ENCODE measurements at places on chromosomes 3 and 15.

DNA sequence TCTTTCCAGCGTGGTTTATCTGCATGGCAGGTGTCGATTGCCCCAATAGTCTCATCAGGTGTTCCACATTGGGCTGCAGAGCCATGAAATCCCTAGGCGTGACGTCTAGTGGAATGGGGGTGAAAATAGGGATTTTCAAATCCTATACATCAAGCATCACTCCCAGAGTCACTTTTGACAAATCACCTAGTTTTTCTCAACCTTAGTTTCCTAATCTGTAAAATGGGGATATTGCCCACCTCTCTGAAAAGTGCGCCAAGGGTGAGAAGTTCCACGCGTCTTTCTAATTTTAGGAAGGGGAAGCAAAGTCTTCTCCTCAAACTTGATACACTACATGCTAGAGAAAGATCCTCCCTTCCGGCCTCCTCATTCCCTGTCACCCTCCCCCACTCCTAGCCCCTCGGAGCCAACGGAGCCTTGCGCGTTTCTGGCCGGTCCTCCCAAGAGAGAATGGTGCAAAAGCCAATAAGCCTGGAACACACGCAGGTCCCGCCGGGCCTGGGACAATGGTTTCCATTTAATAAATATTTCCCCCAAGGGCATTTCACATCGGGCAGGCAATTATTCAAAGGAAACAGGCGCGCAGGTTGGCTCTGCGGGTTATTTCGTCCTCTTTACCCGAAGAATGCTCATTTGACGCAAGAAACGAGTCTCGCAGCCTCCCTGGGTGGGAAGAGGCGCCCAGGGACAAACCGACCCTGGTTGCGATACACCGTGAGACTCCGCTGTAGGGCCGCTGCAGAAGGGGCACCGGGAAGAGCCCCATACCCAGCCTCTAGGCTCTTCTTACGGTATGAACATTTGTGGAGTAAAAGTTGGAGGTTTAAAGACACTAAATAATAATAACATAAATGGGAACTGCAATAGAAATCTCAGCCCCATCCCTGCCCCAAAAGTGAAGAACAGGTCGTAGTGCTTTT, 1.2 kb upstream of the SOX14 start:
- DNase-seq = no peak

DNA sequence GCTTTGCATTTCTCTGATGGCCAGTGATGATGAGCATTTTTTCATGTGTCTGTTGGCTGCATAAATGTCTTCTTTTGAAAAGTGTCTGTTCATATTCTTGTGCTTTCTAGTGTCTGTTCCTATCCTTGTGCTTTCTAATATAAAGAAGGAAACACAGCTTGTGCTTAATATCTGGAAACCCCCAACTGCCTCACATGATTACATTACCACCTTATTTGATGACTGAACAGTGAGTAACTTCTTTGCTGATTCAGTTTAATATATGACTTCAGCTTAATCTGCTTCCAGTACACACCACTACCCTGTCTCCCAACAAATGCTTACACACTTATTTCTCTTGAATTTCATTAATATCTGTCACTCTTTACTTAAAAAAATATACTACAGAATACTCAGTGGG, 835.1 kb downstream of the EDEM1 start:
- peak; percentile 6 for DNase-seq

DNA sequence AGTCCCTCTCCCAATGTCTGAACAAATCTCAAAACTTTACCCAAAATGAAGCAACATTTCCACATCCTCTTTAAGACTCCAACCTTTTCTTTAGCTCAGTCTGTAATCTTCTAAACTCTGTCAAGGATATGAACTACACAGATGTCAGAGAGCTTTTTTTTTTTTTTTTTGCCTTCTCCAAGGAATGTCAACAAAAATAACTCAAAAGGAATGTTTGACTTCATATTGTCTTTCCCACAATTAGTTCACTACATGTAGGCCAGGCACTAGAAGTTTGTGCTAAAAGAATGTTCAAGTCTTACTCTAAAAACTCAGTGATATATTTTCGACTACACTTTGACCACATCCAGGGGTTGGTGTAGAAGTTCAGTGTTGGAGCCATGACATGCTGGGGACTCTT, 37.1 kb downstream of the ADAMTS9 start:
- peak; percentile 50 for DNase-seq

GRCh38 chr3:194548346-194549321, 61.8 kb upstream of the ATP13A3 start:
- DNase-seq = peak; percentile 68

- DNase-seq = no peak
Measured at GRCh38 chr3:128235207-128235926, 82.1 kb downstream of the EEFSEC start.

DNA sequence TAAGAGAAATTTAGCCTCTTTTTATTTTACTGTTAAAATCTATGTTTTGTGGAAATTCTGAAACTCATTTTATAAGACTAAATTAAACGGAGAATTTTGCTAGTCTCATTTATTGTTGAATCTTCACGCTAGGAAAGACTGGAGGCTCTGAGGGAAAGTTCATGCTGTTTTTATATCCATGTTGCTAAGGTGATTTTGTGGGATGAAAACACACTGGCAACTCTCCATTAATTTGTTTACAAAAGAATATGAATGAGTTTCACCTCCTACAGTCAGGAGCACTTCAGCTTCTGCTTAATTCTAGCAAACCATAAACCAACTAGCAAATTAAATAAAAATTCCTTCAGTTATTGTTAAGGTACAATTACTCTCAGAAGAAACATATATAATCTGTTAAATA, 195.4 kb downstream of the RAP2B start:
- no peak for DNase-seq

DNA sequence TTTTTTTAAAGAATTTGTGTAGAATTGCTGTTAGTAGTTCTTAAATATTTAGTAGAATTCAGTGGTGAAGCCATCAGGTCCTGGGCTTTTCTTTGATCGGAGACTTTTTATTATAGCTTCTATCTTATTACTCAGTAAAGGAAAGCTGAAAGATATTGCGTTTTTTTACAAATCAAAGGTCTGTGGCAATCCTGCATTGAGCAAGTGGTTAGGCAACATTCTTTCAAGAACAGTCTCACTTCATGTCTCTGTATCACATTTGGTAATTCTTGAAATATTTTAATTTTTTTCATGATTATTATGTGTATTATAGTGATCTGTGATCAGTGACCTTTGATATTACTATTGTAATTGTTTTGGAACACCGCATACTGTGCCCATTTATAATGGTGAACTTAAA, 140.8 kb downstream of the UNC13C start:
- DNase-seq = no peak

- no peak for DNase-seq
Measured at GRCh38 chr3:13167829-13168228, 94.6 kb upstream of the IQSEC1 start.

- no peak for DNase-seq
Measured at GRCh38 chr15:78921517-78921916, 23.3 kb downstream of the CTSH start.

DNA sequence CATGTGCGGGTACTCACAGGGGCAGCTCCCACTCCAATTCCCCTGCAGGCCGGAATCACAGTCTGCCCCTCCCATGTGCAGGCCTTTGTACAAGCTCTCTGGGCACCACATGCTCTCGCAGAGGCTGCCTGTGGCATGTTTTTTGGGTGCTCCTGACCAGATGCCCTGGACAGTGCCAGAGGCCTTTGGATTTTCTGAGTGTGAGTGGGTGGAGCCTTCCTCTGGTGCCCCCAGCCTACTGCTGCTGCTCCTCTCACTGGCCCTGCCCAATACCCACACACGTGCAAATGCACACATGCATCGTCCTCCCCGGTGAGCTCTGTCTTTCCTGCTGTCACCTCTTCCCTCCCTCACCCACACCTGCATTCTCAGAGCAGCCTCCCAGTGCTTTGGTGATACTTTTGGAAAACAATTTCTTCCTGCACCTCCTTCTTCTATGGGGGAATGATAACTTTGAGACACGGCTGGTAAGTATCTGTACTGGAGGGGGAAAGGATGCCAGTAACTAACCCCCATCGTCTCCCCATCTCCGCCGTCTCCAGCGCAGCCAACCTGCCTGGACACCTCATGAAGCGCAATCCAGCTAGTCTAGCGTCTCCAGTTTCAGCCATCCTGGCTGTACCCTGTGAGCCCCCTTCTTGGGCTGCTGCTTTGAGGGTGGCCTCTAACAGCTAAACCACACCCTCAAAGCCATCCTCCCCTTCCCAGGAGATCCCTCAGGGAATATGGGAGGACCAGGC, 229.4 kb upstream of the TOPAZ1 start:
- DNase-seq = no peak

DNA sequence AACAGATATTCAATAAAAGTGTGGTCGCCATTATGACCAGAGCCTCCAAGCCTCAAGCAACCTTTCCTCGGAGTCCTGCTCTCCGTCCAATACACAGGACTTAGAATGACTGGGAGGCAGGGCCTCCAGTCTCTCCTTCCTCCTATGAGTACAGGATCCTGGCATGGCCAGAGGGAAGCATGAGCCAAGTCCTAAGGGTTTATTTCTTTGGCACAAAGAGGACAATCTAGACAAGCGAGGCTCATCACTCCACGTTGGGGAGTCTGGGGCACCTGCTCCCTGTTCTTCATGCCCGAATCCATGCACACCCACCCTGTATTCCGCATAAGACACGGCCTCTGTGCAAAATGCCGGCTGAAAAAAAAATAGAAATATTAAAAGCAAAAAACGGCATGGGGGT, 6.8 kb downstream of the PRRT3 start:
- no peak for DNase-seq

DNA sequence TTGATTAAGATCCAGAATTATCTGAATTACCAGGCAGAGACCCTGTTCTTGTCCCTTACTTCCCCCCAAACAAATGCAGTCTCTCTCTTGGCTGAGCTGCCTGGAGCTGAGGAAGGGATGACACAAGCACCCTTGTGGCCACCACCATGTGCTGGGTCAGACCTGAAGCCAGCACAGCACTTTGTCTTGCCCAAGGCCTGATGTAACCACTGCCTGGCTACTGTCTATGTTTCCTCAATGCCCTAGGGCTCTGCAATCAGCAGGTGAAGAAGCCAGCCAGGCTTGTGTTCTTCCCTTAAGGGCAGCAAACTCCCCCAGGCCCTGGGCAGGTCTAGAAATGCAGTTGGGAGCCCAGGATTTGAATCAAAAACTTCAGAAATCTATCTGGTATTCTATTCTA, 15.8 kb upstream of the CASR start:
- DNase-seq = no peak

- no peak for DNase-seq
Measured at GRCh38 chr15:73996939-73997338, 2.4 kb downstream of the PML start.

GRCh38 chr3:57691411-57692132, 1.3 kb downstream of the DENND6A start:
- no peak for DNase-seq

- peak; percentile 59 for DNase-seq
Measured at GRCh38 chr15:58361273-58361759, 70.5 kb upstream of the LIPC start.

GRCh38 chr3:124520970-124521369, 209.3 kb upstream of the UMPS start:
- no peak for DNase-seq

DNA sequence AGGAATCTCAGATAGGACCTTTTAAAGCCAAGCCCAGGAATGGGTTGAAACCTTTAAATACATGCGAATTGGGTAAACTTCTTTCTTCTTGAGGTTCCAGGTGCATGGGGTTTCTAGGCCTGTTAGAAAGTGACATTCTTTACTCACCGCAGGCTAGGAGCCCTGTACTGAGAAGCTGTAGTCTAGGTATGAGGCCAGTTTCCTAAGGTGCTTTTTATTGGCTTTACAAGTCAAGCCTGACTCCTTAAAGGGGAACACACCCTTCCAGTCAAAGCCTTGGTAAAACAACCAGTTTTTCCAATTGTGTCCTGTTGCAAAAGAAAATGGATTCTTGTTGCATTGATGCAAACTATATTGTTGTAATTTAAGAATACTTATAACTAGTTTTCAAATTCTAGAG, 76.1 kb upstream of the ATP11B start:
- DNase-seq = no peak

- DNase-seq = no peak
Measured at GRCh38 chr3:126912491-126913195, 70.3 kb upstream of the PLXNA1 start.

DNA sequence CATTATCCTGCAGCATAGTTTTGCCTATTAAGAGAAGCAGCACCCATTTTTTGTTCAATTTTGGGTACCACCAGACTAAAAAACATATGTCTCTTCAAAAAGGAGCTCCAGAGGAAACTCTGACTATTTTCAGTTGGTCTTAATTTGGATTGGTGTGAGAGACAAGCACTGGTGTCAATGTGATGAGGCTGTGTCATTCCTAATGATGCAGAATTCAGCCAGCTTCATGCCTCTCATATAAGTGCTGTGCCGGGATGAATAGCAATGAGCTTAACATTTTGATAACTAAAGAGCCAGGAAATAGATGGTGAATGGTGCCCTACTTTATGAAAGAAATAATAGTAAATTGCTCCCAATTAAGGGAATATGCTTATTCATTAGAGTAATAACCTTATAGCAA, 15.9 kb downstream of the POPDC2 start:
- DNase-seq = no peak

DNA sequence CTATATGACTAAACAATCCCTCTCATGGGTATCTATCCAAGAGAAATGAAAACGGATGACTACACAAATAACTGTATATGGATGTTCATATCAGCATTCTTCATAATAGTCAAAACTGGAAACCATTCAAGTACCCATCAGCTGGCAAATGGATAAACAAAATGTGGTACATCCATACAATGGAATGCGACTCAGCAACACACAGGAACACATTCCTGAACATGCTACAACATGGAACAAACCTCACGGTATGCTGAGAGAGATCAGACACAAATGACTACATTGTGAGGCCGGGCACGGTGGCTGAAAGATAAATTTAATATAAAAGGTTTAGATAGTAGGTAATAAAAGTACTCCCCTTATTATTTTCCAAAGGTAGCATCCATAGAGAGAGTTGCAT, 42.6 kb downstream of the CCR4 start:
- no peak for DNase-seq

- peak; percentile 15 for DNase-seq
Measured at GRCh38 chr3:161420746-161421145, 49.4 kb upstream of the SPTSSB start.

- DNase-seq = no peak
Measured at GRCh38 chr3:2098398-2099027, at the start of gene CNTN4. CNTN4 (plus strand) TSS chr3:2098866.

DNA sequence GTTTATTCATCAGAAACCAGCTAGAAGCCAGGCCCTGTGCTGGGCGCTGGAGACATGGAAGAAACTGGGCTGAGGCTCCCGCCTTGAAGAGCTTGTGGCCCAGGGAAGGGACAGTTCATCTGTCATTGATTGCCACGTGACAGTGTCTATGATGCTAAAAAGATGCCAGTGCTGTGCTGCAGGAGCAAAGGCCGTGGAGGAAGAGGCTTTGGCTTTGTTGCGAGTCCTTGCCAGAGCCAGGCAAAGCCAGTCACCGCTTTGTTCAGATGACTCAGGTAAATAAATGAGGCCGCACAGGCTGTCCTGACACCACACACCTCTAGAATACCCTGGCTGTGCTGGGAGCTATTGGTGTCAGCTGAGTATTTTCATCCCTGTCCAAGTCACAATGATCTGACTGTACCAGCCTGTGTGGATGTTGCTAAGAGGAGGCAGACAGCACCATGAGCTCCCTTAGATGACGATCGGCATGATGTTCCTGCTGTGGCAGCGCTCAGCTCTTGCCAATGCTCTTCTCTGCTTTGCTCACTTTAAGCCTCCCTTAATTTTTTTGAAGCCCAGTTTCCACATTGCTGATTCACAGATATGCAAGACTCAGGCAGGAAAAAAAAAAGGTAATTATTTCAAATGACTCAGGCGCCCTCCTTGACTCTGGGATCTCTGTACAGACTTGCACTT, 77.5 kb downstream of the CCNL1 start:
- DNase-seq = peak; percentile 85

GRCh38 chr3:184261854-184262763, 756 bp upstream of the CAMK2N2 start:
- DNase-seq = peak; percentile 23
